ENCODE measurements at places on chromosomes 13 and 19.

GRCh38 chr13:33351319-33351718 is 65.8 kb upstream of the STARD13 start:
- no peak for DNase-seq

- DNase-seq, result no peak
These were observed 173.9 kb upstream of the SERP2 start for GRCh38 chr13:44199627-44200207.

DNA sequence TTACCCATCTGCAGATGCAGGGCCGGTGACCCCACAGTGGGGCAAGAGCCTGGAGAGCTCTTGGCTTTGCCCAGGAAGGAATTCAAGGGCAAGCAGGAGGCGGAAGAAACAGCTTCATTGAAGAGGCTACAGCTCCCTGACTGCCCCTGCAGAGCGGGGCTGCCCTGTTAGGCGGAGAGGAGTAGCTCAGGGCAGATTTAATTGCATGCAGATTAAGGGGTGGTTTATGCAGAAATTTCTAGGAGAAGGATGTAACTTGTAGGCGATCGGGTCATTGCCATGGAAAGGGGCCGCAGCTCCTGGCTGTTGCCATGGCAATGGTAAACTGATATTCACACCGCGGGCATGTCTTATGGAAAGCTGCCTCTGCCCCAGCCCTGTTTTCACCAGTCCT is 94.1 kb downstream of the ATP11A start:
- DNase-seq, result no peak

DNA sequence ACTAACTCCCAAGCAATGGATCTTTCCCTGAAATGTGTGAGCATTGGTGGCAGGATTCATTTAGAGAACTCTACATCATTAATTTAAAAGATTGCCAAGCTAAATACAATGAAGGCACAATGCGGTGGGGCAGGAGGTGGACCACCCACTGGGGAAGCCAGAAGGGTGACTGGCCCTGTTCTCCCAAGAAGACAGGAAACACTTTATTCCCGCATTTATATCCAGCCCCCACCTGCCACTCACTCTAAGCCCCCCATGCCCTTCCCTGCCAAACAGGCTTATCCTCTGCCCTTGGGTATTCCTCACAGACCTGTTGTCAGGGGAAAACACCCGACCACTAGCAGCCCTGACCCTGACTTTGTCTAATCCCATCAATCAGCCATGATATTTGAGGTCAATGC is 189.1 kb upstream of the UBL3 start:
- DNase-seq, result no peak

DNA sequence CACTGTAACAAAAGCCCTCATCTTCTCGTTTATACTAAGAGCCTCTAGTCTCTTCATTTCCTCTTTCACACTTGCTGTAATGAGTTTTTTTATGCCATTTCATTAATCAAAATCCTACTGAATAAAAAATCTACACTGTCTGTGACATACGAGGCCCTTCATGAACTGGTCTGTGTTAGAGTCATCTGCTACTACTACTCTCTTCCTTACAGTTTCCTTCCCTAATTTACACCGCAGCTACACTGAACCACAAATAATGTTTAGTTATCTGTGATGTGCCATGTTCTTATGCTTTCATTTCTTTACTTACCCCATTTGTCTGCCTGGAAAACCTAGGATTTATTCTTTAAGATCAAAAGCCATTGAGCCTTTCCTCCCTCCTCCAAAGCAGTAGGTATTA is 16.0 kb downstream of the UFM1 start:
- no peak for DNase-seq

DNA sequence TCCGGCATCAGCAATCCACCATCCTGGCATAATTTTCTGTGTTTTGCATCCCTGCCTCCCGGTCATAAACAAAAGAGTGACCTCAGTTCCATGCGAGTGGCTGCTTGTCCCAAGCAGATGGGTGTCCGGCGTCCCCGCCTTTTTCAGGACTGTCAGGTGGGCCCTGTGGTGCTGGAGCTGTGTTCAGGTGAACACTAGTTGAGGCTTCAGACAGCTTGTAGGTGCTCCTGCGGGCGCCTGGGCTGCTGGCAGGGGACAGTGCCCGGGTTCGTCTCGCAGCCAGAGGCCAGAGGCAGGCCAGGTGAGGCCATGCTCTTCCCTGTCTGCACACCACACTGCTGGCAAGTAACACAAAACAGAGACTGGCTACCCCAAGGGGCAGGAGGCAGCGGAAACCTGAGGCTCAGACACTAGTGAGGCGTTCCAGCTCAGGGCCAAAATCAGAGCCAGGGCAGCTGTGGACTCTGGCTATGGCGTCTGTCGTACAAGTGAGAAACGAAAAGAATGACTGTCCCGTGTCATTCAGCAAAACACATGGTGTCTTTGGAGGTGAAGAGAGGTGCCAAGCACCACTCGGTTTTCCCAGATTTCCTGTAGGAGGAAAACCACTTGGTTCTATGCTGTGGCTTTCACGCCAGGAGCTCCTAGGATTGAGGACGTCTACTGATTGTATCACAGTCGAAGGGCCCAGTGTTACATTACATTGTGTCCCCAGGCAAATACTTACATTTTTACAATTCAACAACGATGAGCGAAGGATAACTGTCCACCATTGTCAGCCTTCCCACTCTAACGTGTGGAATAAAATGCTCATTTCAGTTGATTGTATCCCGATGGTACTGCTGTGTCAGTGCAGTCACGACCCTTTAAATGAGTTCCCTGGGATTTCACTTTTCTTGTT is 104.0 kb downstream of the ATP11A start:
- DNase-seq, result no peak

GRCh38 chr19:3557461-3558248 is at the start of gene MFSD12:
Gene MFSD12, minus strand, starts transcription at chr19:3557586. Its CDS starts 183 bp downstream, at chr19:3557403.
- DNase-seq, result peak; percentile 79

DNA sequence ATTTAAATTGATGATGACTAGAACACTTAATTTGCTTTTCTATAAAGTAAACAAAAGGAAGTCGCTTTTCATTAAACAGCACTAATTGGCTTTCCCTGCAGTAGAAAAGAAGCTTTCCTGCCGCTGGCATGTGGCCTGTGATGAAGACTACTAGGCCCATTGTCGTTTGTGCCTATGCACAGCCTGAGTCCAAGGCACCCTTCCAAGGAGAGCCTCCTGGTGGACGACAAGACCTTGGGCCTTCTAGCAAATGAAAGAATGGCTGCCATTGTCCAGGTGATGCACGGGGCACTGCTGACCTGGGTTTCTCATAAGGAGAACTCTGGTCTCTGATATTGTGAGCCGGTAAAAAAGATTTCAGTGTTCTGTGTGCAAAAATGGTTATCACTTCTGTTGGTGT is 233.0 kb downstream of the COL4A1 start:
- no peak for DNase-seq

All from BJ (cell line).